Nephron progenitor cell (in vitro differentiated cells): ENCODE measurements at places on chromosomes 6 and 20.

DNA sequence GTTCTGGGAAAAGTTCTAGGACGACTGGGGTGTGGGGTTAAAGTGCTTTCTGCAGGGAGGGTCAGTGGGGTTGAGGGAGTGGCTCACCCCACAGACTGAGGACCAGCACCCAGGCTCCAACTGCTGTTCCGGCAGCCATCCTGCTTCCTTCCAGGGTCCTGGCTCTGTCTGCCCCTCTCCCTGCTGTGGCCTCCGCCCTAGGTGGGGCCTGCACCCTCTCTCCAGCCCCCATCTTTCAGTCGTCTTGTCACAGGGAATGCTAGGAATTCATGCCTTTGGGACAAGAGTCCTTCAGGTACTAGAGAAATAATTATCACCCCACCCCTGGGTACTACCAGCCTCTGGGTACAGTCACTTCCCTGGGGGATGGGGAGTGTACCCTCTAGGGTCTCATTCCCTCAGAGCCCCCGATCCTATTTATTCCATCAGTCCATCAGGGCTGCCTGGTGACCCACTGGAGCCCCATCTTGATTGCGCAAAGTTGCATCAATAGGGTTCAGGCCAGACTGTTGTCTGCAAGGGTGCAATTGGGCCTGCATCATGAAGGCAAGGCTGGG lies at the start of gene AGER:
Gene AGER (minus strand): TSS at position 170 of the 557 bp plus-strand sequence. CDS start 31 bp downstream, at position 139.
- DNase-seq: no peak
- peak within 1 kb of the TSS; percentile 93 for H3K27ac ChIP-seq
- peaks cover 44% of the 10 kb centered on the region for H3K36me3 ChIP-seq
- H3K4me1 ChIP-seq: peaks cover 65% of the 10 kb centered on the region
- no peaks in the 10 kb centered on the region for H3K27me3 ChIP-seq

- no peaks in the 10 kb centered on the region for H3K36me3 ChIP-seq
- DNase-seq: no peak
- H3K27me3 ChIP-seq: peaks cover 21% of the 10 kb centered on the region
- H3K4me1 ChIP-seq: peaks cover 71% of the 10 kb centered on the region
- H3K27ac ChIP-seq: peak overlapping the region; percentile 83
- H3K4me3 ChIP-seq: no peak overlapping the region
Observed at GRCh38 chr20:57108742-57109570, 157.5 kb downstream of the BMP7 start.

DNA sequence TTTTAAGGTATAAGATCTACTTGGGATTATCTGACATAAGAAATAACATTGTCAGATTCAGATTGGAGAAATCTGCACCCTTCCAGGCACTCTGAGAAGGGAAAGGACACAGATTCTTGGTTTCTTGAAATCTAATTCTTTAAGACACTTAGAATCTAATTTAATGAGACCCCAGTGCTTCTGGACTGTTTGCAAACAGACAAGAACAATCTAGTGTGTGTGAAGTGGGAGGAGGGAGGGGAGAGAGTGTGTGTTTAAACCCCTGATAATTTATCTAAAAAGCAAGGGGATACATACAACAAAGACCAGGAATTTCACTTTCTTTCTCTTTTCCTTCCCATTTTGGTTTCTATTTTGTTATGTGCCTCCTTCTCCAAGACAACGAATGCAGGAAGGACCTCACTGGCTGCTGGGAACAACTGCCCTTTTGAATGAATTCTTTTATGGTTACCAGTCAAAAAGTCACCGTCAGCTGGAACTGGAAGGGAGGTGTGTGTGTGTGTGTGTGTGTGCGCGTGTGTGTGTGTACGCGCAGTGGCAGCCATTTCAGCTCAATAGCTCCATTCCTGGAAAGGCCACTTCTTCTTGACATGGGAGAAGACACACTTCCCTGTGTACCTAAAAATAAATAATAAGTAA lies 129.4 kb downstream of the BCAS1 start:
- peak overlapping the region; percentile 60 for H3K27ac ChIP-seq
- peaks cover 41% of the 10 kb centered on the region for H3K4me1 ChIP-seq
- H3K36me3 ChIP-seq: no peaks in the 10 kb centered on the region
- DNase-seq: peak; percentile 25
- H3K27me3 ChIP-seq: peaks cover 16% of the 10 kb centered on the region
- peak overlapping the region; percentile 78 for H3K4me3 ChIP-seq

- H3K36me3 ChIP-seq: no peaks in the 10 kb centered on the region
- H3K27me3 ChIP-seq: no peaks in the 10 kb centered on the region
- no peak overlapping the region for H3K27ac ChIP-seq
- DNase-seq: no peak
- H3K4me1 ChIP-seq: peaks cover 21% of the 10 kb centered on the region
- no peak overlapping the region for H3K4me3 ChIP-seq
Observed at GRCh38 chr6:11848346-11848651, 69.7 kb upstream of the ADTRP start.

DNA sequence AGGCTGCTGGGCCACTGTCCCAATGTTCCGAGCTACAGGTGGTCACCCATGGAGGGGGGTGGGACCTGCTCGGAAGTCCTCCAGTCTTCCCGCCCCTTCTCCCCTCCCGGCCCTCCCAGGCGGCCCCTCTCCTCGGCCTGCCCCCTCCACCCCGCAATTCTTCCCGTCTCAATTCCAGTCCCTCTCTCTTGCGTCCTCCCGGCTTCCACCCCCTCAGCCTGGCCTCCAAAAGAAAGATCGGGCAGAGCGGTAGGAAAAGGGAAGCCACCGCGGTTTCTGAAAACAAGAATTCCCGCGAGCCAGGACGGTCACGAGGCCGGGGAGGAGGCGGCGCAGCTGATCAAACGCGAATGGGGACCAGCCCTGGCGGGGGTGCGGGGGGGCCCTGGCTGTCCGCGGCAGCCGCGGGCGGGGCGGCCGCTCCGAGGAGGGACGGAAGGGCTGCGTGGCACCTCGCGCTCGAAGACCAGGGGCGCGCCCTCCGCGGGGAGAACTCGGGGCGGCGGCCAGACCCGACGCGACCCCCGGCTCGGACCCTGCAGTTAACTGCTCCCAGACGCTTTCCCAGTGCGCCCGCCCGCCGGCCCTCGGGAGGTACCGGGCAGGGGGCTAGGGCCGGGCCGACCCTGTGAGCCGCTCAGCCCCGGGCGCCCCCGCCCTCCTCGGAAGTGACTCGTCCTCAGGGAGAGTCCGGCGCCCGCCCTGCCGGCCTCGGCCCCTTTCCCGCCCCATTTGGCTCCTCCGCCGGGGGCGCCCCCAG lies 1.0 kb downstream of the PXDC1 start:
- peaks cover 41% of the 10 kb centered on the region for H3K4me1 ChIP-seq
- peak; percentile 58 for DNase-seq
- no peak overlapping the region for H3K27ac ChIP-seq

DNA sequence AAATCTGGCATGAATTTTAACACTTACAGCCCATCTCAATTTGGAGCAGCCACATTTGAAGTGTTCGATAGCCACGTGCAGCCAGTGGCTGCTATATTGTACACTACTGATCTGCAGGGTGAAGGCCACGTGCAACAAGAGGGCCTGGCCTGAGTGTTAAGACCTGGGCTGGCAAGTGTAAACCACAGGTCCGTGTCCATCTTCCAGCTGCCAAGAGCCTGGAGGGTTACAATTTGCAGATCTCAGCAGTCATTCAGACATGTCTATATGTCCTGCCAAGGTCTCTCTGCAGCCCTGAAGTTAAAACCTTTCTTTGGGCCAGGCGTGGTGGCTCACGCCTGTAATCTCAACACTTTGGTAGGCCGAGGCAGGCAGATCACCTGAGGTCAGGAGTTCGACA lies 14.1 kb downstream of the SGK2 start:
- no peak overlapping the region for H3K4me3 ChIP-seq
- no peaks in the 10 kb centered on the region for H3K4me1 ChIP-seq
- DNase-seq: no peak
- H3K27me3 ChIP-seq: peaks cover 6% of the 10 kb centered on the region
- H3K27ac ChIP-seq: no peak overlapping the region

- no peak for DNase-seq
- peaks cover 17% of the 10 kb centered on the region for H3K4me1 ChIP-seq
- no peak overlapping the region for H3K4me3 ChIP-seq
Observed at GRCh38 chr20:16647875-16648597, 74.8 kb upstream of the KIF16B start.

DNA sequence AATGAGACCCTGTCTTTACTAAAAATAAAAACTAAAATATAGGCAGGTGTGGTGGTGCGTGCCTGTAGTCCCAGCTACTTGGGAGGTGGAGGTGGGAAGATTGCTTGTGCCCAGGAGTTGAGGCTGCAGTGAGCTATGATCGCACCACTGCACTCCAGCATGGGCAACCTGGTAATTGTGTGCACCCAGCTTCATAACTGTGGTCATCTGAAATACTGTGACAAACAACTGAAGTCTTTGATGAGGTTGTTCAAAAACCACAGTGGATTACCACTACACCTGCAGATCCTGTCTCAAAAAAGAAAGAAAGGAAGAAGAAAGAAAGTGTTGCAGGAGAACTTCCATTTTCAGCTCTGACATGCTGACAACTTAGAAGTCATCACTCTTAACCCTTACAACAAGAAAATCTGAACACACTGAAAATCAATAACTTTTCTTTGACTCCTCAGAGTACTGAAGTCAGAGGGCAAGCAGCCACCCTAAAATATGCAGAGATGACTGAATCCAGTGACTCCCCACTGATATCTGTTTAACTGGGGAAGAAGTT lies 13.8 kb upstream of the ZBP1 start:
- peaks cover 17% of the 10 kb centered on the region for H3K27me3 ChIP-seq
- no peak overlapping the region for H3K27ac ChIP-seq
- no peak overlapping the region for H3K4me3 ChIP-seq
- DNase-seq: no peak

- peak; percentile 69 for DNase-seq
- no peaks in the 10 kb centered on the region for H3K36me3 ChIP-seq
- H3K4me1 ChIP-seq: peaks cover 4% of the 10 kb centered on the region
- H3K27me3 ChIP-seq: peaks cover 4% of the 10 kb centered on the region
- no peak overlapping the region for H3K27ac ChIP-seq
Observed at GRCh38 chr20:23668477-23668951, 20.3 kb downstream of the CST4 start.

DNA sequence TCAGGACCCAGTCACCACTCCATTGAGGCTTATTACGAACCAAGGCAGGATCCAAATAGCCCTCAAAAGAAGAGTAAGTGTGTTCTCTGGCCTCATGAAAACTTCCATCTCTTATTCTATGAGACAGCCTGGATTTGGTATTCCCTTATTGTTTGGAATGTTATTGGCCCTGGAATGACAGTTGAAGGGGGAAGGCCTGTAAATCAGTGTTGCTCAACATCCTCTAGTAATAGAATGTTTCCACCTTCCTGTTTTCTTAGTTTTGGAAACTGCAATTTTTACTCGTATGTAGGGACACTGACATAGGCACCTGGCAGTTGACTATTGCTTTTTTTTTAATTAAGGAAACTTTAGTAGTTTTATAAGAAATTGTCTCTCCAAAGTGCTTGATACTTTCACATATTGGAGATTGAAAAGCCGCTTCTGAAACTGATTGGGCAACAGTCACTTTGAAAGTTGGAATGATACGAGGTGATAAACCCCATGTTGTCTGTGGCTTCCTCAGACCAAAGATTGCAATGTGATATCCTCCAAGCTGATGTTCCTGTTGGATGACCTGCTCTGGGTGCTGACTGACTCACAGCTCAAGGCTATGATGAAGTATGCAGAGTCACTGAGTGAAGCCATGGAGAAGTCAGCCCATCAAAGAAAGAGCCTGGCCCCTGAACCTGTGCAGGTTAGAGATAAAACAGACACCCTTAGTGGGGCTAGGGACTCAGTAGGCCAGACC lies 43.1 kb downstream of the BLTP3A start:
- H3K4me3 ChIP-seq: no peak overlapping the region
- no peaks in the 10 kb centered on the region for H3K4me1 ChIP-seq
- H3K27ac ChIP-seq: no peak overlapping the region
- H3K27me3 ChIP-seq: peaks cover 6% of the 10 kb centered on the region

- H3K36me3 ChIP-seq: no peaks in the 10 kb centered on the region
- no peaks in the 10 kb centered on the region for H3K27me3 ChIP-seq
- H3K27ac ChIP-seq: no peak overlapping the region
- H3K4me3 ChIP-seq: no peak overlapping the region
- DNase-seq: no peak
- H3K4me1 ChIP-seq: peaks cover 27% of the 10 kb centered on the region
Observed at GRCh38 chr6:85010865-85011264, 246.5 kb upstream of the TBX18 start.

- no peak overlapping the region for H3K4me3 ChIP-seq
- no peaks in the 10 kb centered on the region for H3K36me3 ChIP-seq
- H3K27me3 ChIP-seq: peaks cover 9% of the 10 kb centered on the region
- peaks cover 74% of the 10 kb centered on the region for H3K4me1 ChIP-seq
- DNase-seq: no peak
Observed at GRCh38 chr6:32050562-32050961, 12.3 kb downstream of the CYP21A2 start.

DNA sequence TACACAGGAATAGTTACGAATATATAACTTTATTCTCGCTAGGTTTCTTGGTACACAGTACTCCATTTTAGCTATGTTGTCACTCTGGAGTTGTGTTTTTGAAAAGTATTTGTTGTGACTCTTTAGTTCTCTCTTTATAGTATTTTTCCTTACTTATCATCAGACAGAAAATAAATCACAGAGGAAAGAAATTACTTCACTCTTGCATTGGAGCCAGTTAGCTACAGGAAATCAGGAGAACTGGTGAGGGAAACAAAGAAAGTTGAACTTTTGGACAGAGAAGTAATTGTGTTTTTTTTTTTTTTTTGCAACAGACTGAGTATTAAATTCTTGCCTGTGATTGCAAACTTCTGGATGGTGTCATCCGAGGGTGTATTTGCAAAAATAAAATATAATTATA lies 33.9 kb downstream of the DSE start:
- H3K36me3 ChIP-seq: peaks cover 33% of the 10 kb centered on the region
- H3K4me3 ChIP-seq: peak overlapping the region; percentile 52
- H3K27me3 ChIP-seq: no peaks in the 10 kb centered on the region
- H3K27ac ChIP-seq: peak overlapping the region; percentile 97
- H3K4me1 ChIP-seq: peaks cover 61% of the 10 kb centered on the region

GRCh38 chr6:130730600-130730999 lies 96.6 kb upstream of the SMLR1 start:
- DNase-seq: no peak
- H3K27me3 ChIP-seq: peaks cover 4% of the 10 kb centered on the region
- H3K36me3 ChIP-seq: no peaks in the 10 kb centered on the region
- no peaks in the 10 kb centered on the region for H3K4me1 ChIP-seq
- H3K27ac ChIP-seq: no peak overlapping the region

GRCh38 chr6:37845930-37846329 lies 26.4 kb downstream of the ZFAND3 start:
- no peaks in the 10 kb centered on the region for H3K27me3 ChIP-seq
- DNase-seq: no peak
- H3K27ac ChIP-seq: no peak overlapping the region

DNA sequence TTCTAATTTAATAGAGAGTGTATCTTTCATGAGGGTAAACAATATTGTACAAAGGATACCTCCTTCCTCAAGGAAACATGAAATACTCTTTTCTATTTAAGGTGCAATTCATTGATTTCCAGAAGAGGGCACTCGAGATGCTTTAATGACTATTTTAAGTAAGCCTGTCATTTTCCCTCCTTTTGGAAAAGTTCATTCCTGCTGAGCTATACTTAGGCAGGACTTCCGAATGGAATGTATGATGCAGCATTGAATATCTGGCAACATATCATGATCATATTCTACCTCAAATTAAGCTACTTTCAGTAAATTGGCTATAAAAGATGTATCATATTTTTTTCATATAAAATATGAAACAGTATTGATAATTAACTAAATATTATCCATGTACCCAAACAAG lies 5.0 kb downstream of the DST start:
- no peak overlapping the region for H3K4me3 ChIP-seq
- H3K36me3 ChIP-seq: peaks cover 24% of the 10 kb centered on the region
- H3K4me1 ChIP-seq: no peaks in the 10 kb centered on the region
- no peak overlapping the region for H3K27ac ChIP-seq

- H3K27ac ChIP-seq: peak overlapping the region; percentile 82
- DNase-seq: no peak
- peaks cover 5% of the 10 kb centered on the region for H3K36me3 ChIP-seq
Observed at GRCh38 chr6:138371720-138372119, 6.0 kb upstream of the SMIM28 start.
